Right renal cortex interstitium (tissue), 3 donors: ENCODE measurements at places on chromosomes 2 and 18.

- no peak for DNase-seq
Observed at GRCh38 chr2:235141411-235142128, 189.8 kb downstream of the SH3BP4 start.

GRCh38 chr2:128641421-128642080 is 322.9 kb upstream of the HS6ST1 start:
- DNase-seq, result no peak

DNA sequence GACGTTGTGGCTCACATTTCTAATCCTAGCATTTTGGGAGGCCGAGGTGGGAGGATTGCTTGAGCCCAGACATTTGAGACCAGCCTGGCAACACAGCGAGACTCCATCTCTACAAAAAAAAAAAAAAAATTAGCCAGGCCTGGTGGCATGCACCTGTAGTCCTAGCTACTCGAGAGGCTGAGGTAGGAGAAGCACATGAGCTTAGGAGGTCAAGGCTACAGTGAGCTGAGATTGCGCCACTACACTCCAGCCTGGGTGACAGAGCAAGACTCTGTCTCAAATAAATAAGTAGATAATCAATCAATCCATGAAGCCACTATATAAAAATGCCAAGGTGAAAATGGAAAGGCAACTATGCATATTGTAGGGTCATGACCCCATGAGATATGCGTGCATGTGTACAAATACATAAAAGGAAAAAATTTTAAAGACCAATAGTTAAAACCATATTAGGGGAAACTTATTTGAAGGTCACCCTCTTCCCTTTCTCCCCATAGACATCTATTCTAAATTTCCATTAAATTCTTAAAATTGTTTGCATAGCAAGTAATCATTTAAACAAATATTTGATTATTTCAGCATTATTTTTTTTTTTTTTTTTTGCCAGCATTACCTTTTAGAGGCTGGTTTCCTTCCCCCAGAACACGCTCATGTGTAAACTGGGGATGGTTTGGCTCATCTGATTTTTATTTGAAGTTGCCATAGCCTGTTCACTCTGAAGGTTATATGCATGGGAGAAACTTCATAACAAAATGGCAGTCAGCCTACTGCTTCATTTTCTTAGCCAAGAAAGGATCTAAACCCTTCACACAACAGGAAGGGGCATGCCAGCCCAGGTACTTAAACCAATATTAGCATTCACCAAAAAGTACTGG is 37.3 kb upstream of the TMEM247 start:
- DNase-seq, result no peak

DNA sequence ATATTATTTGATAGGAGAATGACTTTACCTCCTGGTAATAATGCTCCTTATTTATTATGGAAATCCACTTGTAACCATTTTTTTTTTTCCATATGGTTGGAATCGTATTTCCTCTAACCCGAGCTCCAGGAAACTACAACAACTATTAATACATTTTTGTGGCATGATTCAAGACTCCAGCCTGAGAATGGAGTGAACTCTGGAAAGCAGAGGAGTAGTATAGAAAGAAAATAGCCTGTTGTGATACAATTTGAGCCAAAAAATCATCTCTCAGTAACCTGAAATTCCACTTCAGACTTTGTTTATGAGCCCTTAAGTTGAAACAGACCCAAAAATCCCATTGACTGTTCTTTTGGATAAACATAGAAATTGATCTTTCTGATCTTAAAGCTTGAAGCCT is 921.1 kb downstream of the SOCS6 start:
- DNase-seq, result no peak

DNA sequence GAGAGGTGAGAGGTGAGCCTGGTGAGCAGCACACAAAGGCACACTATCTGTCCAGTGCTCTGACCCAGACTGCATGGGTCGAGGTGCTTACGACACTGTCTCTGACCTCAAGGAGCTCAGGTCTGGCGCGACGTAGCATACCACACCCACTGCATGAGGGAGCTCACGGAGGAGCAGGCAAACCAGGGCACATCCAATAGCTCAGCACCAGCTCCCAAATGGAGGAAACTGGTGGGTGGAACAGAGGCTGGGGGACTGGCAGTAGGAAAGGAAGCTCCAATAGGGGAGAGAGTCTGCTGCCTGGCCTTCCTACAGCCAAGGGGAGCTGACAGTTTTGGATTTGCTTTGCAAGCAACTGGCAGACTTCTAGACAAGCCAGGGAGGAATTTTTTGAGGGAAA is 36.3 kb downstream of the CELF4 start:
- DNase-seq, result no peak

DNA sequence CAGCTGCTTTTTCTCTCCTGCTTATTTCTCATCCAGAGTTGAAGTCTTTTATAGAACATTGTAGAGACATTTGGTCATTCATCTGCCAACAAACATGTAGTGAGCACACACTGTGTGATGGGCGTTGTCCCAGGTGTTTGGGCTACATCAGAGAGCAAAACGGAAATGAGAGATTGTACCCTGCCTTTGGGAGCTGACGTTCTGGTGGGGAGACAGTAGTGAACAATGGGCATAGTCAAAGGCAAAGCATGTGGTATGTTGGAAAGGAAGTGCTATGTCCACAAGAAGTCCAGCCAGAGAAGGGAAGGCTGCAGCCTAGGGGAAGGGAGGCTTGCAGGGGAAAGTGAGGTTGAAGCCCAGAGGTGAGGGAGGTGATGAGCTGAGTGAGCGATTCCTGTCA is 78.1 kb downstream of the PIEZO2 start:
- no peak for DNase-seq

DNA sequence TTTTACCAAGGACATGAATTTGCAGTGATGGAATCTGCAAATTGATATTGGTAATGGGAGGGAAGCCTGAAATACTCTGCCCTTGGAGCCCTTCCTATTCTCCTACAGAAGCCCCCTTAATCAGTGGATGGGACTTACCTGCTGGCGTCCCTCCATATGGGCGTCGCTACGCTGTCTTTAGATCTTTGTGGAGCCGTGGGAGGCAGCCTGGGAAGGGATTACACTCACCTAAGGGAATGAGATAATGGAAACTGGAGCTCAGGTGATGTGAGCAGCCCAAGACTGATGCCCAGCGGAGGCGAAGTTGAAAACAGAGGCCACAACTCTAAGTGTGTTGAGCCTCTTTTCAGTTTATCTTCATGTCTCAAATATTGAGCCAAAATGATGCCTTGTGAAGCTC is 306.6 kb downstream of the MYCN start:
- DNase-seq, result no peak

DNA sequence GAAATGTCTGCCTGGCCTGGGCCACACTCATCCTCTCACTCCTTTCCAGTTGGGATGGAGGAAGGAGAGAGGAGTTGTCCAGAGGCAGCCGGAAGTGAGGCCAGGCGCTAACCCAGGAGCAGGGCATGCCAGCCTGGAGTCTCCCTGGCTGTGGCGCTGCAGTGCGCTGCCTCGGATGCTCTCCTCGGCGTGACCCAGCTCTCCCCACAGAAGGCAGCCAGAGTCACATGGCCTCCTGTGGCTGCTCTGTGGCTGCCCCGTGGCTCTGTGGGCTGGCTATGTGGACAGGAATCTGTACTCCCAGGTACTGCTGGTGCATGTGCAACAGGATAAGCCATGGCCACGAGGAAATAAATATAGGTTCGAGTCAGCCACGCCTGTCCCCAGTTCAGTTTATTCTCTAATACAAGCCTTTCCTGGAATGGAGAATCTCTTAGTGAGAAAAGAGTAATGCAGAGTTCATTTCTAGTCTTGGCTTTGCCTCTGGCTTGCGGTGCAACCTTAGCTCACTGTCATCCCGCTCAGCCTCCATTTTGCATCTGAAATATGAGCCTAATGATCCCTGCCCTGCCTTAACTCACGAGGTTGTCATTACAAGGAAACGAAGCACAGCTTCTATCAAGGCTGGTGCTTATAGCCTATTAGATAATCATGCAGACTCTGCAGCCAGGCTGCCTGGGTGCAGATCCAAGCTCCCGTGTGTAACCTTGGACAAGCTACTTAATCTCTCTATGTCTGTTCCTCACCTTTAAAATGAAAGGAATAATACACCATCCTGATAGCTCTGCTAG is 106.3 kb downstream of the ANTXR1 start:
- DNase-seq, result no peak
